ENCODE measurements at places on chromosomes 5 and 9.

DNA sequence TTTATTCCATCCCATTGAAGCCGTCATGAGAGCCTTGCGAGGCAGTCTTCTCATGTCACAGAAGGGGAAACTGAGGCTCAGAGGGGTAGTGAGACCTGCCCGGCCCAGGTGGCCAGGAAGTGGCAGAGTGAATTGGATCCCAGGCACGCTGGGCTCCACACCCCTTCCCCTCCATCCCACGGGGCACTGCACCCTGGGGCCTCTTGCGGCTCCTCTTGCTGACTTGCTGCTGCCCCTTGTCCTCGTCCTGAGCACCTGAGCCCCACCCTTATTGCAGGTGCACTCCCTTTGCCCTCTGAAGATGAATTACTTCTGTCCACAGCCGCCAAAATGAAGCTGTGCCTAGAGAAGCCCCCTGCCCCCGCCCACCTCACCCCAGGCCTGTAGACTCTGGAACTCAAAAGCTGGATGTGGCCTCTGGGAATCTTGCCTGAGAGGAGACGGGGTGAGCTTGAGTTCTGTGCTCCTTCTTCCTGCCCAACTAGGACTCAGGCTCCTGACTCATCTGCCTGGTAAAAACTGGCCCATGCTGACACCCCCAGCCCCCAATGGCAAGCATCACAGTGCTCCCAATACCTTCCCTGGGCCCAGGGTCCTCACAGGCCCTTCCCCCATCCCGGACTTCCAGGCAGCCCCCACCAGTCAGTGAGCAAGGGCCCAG, 6.4 kb downstream of the NEURL1B start:
- no peak for DNase-seq

DNA sequence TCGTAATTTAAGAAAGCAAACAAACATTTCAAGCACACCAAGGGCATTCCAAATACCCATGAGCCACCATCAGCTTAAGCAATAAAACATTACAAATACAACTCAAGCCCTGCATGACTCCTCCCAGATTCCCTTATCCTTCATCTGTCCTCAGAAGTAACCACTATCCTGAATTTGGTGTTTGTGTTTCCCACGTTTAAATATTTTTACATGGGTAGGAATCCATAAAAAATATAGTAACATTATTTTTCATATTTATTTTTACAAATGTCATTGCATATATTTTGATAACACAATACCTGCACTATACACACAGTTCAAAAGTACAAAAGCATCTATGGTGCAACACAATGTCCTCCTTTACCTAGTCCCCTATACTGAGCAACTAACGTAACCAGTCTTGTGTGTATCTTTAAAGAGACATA, 6.4 kb downstream of the PRKAA1 start:
- peak; percentile 29 for DNase-seq

- DNase-seq, result no peak
Measured at GRCh38 chr9:125968714-125969374, 221.7 kb downstream of the PBX3 start.

DNA sequence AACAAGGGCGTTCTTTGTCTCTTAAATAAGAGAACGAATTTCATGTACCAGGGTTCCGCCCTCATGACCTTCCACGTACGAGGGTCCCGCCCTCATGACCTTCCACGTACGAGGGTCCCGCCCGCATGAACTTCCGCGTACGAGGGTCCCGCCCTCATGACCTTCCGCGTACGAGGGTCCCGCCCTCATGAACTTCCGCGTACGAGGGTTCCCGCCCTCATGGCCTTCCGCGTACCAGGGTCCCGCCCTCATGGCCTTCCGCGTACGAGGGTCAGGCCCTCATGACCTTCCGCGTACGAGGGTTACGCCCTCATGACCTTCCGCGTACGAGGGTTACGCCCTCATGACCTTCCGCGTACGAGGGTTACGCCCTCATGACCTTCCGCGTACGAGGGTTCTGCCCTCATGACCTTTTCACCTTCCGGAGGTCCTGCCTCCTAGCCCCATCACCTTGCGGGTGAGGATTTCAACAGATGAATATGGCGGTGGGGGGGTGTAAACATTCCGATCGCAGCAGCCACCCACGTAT, 273.9 kb upstream of the ADAMTS16 start:
- no peak for DNase-seq

DNA sequence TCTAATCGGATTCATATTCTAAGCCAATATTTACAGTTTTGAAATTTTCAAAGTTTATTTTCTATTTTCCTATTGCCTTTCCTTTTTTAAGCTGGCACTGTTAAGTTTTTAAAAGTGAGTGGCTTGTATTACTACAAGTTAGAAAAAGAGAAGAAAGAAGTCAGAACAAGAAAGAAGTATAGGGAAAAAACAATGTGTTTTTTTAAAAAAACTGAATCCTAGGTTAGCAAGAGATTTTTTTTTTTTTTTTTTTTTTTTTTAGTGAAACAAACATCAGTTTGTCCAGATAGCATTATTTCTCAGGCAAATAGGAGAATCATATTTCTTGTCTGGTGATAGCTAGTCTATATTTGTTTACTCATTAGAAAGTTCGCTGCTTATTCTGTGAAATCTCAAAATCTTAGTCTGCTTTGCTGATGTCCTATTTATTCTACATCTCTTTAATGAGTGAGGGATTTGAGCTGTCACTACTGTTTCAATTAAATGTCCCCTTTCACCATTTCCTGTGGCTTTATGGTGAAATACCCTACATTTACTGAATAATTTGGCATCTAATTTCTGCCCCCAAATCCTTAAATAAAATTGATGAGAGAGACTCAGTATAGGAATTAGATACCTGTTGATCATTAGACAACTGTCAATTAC, 19.1 kb upstream of the LMNB1 start:
- DNase-seq, result no peak

DNA sequence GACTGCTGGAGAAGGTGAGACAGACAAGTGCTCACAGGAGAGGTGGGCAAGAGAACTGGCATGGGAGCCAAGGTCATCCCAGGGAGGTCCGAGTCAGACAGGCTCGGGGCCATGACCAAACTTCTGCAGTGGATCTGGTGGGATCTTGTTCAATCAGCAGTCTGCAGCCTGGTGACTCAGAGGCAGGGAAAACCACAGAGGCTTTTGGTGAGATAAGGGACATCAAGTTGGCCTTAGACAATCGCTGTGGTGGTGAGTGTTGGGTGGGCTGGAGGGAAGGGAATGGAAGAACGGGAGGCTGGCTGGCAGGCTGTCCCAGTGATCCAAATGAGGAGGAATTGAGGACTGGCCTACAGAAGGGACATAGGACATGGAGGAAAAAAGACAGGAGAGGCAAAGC, 123.8 kb downstream of the TMEM174 start:
- peak; percentile 70 for DNase-seq

GRCh38 chr5:18702821-18703220, 1068.6 kb downstream of the TAF11L14 start:
- DNase-seq, result no peak

DNA sequence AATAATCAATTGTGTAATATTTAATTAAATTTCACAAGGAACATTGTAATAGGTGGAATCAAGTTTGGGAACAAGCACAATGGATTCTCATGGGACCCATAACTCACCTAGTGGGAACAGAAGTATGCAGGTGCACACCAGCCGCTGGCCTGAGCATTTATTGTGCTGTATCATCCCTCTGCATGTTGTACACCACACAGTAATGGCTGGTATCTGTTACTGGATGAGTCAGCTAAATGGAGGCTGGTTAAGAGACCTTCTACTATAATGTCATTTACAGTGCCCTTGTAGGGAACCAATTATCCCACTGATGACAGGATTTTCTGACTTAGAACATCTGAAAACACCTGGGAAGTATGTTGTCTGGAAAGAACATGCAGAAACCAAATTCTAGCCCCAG, 3.2 kb upstream of the MAP3K1 start:
- DNase-seq, result peak; percentile 18

DNA sequence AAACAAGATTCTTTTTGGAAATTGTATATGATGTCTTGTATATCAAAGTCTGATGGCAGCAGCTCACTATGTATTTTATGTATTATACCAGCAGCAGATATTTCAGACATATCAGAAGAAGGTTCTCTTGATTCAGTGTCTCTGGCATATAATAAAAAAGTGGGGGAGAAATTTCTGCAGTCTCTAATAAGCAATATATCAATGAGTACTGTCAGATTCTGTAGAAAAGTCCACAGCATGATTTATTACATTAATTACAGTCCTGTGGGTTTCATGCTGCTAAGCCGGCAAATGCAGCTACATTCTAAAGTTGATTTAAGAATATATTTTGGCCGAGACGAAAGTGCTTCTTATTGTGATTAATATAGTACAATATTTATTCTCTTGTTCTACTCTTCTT, 113.1 kb downstream of the KIAA1958 start:
- DNase-seq, result no peak

DNA sequence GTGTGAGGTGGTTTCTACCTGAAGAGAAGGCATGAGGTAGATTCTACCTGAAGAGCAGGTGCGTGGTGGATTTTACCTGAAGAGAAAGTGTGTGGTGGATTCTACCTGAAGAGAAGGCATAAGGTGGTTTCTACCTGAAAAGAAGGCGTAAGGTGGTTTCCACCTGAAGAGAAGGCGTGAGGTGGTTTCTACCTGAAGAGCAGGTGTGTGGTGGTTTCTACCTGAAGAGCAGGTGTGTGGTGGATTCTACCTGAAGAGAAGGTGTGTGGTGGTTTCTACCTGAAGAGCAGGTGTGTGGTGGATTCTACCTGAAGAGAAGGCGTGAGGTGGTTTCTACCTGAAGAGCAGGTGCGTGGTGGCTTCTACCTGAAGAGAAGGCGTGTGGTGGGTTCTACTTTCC, 192.8 kb downstream of the MED10 start:
- DNase-seq, result no peak

- no peak for DNase-seq
Measured at GRCh38 chr5:81140441-81140840, 92.7 kb upstream of the CKMT2 start.

DNA sequence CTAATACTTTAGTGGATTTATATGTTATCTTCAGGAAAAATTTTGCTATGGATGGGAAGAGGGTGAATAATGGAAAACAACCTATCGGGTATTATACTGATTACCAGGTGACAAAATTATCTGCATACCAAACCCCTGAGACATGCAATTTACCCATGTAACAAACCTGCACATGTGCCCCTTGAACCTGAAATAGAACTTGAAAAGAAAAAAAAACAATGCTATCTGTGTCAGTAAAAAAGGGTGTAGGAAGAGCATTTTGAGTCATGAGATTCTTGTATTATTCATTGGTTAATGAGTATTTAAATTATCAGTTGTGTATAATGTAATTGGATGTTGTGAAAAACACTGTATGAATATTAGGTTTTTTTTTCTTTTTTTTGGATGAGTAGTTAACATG, 75.4 kb downstream of the PRR16 start:
- DNase-seq, result no peak

DNA sequence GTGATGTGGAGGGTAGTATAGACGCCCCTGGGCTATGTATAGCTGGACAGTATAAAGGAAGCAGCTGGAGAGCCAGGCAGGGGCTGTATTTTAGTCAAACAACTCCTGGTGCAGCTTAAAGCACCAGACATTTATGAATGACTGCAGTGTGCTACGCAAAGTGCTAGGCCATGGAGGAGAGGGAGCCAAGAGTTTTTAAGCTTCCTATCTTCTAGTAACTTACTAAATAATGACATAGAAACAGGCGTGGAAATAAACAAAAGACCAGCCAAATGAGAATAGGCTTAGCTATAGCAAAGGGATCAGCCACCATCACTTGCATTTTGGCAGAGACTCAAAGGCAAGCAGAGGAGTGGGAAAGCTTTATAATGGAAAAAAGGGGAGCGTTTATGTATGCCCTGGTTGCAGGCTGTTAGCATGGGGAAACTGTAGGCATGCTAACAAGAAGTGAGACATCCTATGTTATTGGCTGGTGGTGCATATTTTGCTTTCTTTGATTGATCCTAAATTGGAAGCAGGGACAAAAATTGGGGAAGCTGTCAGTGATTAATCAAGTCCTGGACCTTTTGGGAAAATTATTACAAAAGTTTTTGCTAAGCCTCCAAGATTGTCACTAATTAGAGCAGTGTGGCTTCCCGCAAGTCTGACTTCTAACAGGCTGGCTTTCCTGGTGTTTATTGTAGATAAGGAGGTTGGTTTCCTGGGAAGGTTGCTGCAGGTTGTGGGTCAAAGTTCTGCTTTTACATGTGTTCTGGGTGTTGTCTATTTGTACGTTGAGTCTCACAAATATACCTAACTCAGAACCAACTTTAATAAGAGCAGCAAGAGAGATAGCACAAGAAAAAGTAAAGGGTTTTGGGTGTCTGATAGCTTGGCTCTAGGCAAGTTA, 46.6 kb downstream of the RAB3C start:
- DNase-seq, result no peak

- no peak for DNase-seq
Measured at GRCh38 chr5:93304456-93305250, 276.4 kb downstream of the NR2F1-AS1 start.

GRCh38 chr5:119743927-119744326, 114.6 kb downstream of the FAM170A start:
- peak; percentile 69 for DNase-seq

DNA sequence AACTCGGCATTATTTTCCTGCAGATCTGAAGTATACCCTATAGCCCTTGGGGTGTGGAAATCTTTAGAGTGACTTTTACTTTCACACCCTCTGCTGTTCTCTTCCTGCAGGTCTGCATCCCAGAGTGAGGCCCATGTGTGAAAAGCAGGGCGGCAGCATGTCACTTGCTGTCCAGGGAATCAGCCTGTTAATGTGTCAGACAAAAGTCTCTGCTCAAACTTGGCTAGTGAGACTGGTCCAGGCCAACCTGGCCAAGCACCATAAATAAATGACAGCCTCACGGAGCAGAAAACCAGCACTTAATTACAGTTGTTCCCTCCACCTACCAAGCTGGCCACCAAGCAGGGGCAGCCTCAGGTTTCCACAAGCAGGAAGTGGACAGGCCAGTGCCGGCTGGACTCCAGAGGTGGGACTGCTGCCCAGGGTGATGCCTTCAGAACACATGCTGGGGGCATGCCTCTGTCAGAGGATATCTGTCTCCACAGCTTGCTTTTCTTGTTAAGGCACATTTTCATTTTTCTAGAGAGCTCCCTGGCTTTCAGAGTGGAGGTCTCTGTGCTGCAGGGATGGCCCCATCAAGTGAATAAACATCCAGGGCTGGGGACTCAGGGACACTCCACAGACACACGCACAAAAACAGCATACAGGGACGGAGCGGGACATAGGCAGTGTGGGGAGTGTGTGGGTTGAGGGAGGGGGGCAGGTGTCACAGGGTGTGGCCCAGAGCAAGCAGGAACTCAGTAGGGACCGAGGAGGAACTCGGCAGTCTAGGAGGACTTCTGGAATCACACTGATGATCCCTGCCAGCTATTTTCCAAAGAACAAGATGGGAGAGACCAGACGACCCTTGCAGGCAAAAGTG, 243.8 kb upstream of the IRX1 start:
- DNase-seq, result no peak

DNA sequence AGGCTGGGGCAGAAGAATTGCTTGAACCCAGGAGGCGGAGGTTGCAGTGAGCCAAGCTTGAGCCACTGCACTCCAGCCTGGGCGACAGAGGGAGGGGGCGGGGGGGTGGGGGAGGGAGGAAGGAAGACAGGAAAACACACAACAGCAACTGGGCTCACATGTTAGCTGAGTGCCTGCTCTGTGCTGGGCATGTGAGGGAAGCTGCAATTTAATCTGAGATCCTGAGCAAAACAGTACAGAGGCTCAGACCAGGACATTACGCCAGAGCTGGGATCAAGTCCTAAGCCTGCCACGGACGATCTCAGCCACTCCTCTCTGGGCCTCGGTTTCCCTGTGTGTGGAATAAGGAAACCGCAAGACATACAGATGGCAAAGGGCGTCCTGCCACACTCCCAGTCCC, 119.1 kb downstream of the VAV2 start:
- DNase-seq, result no peak

GRCh38 chr9:133067813-133068212, 6.0 kb downstream of the CEL start:
- DNase-seq, result no peak
